ENCODE measurements at places on chromosomes 5 and 9.
A peak's percentile ranks its signal among the peaks of the same experiment; 100 is the strongest.

DNA sequence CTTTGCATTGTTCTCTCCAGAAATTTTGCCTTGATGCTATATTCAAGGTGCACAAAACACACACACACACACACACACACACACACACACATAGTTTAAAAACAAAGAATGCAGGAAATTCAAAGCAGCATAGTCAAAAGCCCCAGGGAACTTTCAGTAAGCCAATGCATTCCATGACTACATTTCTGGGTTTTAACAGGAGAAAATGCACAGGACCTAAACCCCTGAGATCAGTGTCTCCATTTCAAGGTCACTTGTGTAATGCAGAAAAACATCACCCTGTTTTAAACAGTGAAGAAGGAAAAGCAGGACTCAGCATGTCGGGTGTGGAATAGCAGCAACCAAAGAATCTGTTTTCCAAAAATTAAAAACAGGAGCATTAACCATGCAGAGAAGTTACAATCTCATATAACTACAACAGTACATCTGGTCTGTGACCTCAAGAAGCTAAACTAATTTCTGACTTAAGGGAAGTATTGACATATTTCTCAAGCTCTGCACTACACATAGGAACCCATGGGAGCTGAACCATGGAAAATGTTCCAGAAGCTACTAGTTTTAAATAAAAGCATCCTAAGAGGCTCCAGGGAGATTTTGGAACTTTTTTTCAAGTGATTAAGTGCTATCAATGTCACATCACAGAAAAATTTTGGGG is 296.7 kb downstream of the HINT1 start:
- no peak for DNase-seq

GRCh38 chr5:65742565-65743231 is 20.7 kb downstream of the NLN start:
- peak; percentile 72 for DNase-seq

DNA sequence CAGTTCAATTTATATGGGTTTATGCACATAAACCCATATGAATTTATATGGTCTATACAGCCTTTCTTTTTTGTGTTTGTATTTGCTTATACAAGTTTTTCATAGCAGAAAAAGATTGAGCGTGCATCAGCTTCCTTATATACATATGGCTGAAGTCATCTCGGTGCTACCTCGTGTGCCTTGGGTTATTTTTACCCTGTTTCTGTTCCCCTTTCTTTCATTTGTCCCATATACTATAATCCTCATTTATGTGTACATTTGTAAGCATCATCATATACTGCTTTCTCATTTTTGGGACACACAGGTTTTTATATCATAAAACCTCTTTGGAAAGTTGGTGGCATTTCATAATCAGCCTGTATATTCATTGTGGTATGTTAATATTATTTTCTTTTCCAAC is 107.8 kb upstream of the ADAMTSL1 start:
- no peak for DNase-seq

GRCh38 chr5:132220491-132220890 is 7.2 kb downstream of the P4HA2 start:
- DNase-seq = no peak

DNA sequence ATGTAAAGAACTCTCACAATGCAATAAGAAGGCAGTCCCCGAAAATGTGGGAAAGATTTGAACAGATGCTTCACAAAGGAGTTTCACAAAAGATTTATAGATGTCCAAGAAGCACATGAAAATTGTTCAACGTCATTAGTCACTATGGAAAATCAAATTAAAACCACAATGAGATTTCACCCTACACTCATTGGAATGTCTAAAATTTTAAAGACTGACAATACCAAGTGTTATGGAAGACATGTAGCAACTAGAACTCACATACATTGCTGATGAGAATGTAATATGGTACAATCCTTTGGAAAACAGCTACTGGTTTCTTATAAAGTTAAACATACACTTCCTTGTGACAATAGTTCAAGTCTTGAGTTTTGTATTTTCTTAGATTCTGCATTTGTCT is 11.0 kb upstream of the RECK start:
- DNase-seq = no peak

GRCh38 chr5:168676501-168676900 is 97.3 kb upstream of the PANK3 start:
- DNase-seq = no peak

All from kidney capillary endothelial cell (primary cell).